ENCODE measurements at places on chromosomes 16 and 17. TPM values are rescaled to one million over a fixed set of nuclear protein-coding genes. Genes with fewer than 3 reads are reported as not detected.

SULT1A1 gene
- 367 TPM for total RNA-seq

KRTAP9-2 gene
- not detected for total RNA-seq

GRCh38 chr17:7258731-7259554 lies 3.3 kb downstream of the CLDN7 start:
- DNase-seq: no peak

- no peak for DNase-seq
These were observed 8.9 kb downstream of the C17orf78 start for GRCh38 chr17:37384560-37385149.

DNA sequence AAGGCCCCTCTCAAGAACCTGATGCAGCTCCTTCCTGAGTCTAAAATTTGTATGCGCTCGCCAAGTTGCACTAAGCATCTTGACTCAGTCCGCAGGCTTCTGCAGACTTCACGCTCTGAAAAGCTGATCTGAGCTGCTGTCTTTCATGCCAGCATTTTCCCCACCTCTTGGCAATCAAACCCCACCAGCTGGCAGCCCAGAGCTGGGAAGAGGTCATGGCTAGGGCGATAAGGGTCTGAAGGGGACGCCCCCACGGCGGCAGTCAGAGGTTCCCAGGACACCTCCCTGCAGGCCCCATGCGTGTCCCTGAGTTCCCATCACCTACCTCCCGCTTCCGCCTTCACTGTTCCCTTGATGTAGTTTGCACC lies 5.1 kb upstream of the UNC13D start:
- DNase-seq: no peak

DNA sequence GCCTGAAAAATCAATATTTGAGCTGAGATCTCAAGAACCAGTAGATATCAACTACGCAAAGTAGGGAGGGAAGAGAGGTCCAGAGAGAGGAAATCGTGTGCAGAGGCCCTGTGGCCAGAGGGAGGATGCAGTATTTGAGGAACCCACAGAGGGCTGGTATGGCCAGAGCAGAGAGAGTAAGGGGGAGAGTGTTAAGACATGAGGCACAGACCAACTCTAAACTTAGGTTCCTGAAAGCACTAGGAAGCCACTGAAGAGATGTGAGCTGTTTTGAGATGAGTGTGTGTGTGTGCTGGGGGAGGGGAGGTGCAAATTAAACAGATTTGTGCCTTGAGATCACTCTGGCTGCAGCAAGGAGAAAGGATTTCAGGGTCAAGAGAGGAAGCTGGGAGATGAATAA lies 10.9 kb downstream of the SLC13A2 start:
- no peak for DNase-seq

DNA sequence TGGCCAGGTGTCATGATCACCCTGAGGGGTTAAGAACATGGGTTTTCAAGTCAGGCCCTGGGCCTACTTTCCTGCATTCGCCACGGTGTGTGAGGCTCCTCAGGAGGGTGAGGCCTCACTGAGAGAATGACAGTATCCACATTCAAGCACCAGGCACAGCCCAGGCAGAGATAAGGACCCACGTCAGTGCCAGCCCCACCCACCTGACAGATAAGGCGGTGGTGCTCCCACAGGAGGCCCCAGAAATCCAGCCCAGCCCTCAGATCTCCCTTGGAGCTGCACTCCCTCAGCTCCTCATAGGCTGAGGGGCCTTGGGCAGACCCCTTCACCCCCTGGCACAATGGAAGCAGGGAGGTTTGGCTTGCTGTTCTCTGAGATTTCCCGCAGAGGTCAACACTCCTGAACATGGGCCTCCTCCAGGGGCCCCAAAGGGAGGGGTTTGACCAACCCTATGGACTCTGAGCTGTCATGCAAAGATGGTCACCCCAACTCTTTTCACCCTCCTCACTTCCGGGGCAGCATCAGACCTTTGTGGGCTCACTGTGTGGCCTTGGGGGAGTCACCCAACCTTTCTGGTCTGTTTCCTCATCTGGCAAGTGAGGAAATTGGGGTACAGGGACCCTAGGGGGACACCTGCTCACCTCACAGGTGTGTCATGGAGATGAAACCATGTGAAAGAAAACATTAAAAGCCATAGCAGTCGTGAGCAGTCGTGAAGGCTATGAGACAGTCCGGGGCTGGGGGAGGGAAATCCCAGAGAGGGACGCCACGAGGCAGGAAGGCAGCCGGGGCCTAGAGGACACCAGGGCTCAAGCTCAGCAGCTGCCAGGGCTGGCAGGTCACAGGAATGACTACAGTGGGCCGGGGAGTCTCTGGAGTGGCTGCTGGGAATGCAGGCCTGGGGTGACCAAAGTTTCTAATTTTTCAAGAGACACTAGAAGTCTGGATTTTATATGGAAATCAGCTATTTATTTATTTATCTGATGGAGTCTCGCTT lies 15.4 kb downstream of the PLLP start:
- DNase-seq: peak; percentile 66

DNA sequence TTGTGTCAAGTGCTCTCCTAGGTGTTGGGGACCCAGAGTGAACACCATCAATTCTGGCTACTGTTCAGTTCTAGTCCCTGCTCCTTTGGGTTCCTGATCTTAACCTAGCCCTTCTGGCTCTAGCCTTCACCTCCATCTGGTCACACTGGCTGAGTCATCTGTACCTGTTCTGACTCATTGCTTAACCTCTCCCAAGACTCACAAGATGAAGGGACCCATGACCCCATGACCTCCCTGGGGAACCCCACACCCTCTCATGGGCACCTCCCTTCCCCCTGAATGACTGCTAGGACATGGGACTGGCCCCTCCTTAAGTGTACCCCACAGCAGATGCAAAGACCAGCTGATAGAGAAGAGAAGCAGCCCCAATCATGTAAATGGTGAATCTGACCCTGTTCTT lies 345.8 kb upstream of the CDH5 start:
- no peak for DNase-seq

DNA sequence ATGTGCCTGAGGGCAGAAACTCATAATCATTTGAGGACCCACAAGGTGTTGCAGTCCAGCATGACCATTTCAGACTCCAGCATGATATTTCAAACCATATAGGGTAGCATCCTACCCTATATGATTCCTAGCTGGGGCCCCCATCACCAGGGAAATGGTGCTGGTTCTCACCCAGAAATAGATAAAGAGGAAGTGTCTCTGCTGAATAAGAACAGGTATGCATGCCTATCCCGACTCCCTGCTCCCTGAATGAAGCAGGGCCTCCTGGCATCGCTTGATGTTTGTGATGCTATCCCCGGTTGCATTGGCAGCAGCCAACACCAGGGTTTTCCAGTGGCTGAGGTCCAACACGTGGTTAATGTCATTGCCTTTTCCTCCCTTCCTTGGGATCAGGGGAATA lies 17.1 kb upstream of the HEATR6 start:
- DNase-seq: no peak

- no peak for DNase-seq
These were observed 5.9 kb upstream of the MAP2K3 start for GRCh38 chr17:21278450-21279197.

AHSP gene
- total RNA-seq: 35.0 TPM

GRCh38 chr17:286571-286970 lies 66.0 kb downstream of the RPH3AL start:
- DNase-seq: peak; percentile 14

- no peak for DNase-seq
These were observed 23.9 kb downstream of the SNX20 start for GRCh38 chr16:50657241-50657640.

VWA3A gene
- 0.32 TPM for total RNA-seq

All from adrenal gland (tissue), 19 donors.